ENCODE measurements at places on chromosomes 16 and 17. TPM values are rescaled to one million over a fixed set of nuclear protein-coding genes. Genes with fewer than 3 reads are reported as not detected.

GRCh38 chr17:21019976-21020586 lies 22.7 kb downstream of the USP22 start:
- peak; percentile 13 for DNase-seq

DNA sequence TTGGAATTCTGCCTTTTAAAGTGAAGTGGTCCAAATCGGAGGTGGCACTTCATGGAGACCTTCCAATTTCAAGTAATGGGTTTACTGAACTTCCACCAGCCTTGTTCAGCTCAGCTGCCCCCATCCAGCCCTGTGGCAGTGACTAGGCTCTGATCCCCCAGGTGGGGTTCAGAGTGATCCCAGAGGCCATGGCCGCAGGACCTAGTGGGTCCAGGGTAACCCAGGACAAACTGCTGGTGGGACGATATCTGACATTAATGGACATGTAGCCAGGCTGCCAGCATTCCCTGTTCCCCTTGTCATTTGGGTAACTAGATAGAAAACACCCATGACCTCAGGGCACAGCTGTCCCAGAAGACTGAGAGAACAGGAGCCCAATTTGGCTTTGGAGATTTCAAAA lies 209.9 kb downstream of the GSG1L start:
- DNase-seq = no peak

The SPN gene
- total RNA-seq = not detected

The ENPP7 gene
- total RNA-seq = not detected

The PRKCB gene
- total RNA-seq = not detected
